ENCODE measurements at places on chromosomes 12 and 14.

GRCh38 chr12:124581307-124582107, 14.1 kb upstream of the NCOR2 start:
- DNase-seq = no peak

DNA sequence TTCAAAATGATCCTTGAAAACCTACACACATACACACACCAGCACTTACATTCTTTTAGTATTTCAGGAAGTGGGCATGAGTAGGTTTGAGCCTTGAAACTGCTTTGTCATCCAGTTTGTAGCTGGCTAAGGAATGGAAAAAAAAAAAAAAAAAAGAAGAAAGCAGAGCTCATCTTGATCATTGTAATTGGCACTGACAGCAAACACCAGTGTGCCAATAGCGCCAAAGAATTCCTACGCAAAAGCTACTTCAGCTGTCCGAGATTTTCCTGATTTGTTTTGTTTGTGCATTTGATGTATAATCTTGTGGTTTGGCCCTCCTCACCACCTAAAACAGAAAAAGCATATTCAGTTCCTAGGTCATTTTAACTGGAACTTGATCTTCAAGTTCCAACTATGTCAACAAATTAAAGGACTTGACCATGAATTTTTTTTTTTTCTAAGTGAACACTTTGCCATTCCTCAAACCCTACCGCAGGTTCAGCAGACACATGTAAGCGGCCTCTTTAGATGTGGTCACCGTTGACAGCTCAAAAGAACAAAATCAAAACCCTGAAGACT, 57.3 kb downstream of the FLRT2 start:
- DNase-seq = peak; percentile 91

- no peak for DNase-seq
Measured at GRCh38 chr14:52076334-52076733, 7.5 kb upstream of the NID2 start.

DNA sequence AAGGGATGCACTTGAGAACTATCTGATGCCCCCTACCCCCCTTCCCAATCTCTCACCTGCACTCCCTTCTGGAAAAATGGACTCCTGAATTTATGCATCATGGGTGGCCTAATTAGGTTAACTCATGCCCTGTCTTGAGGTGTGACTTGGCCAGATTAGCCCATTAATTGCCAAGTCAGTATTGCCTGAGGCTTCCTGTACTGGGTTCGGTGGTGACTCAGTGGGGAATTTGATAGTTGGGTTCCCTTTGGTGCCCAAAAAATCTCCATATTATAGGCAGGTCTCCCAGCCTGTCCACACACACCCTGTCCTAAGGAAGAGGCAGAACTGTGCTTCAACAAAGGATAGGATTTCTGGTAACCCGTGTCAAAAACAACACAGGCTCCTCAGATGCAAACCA, 146.1 kb downstream of the CHST11 start:
- DNase-seq = peak; percentile 31

- DNase-seq = peak; percentile 47
Measured at GRCh38 chr12:116674643-116675183, 63.2 kb downstream of the SPRING1 start.

- DNase-seq = no peak
Measured at GRCh38 chr12:958588-959123, 9.2 kb upstream of the RAD52 start.

GRCh38 chr14:100425429-100425827, 102.3 kb downstream of the SLC25A47 start:
- DNase-seq = no peak

GRCh38 chr12:16228067-16228466, 49.4 kb downstream of the SLC15A5 start:
- DNase-seq = no peak

DNA sequence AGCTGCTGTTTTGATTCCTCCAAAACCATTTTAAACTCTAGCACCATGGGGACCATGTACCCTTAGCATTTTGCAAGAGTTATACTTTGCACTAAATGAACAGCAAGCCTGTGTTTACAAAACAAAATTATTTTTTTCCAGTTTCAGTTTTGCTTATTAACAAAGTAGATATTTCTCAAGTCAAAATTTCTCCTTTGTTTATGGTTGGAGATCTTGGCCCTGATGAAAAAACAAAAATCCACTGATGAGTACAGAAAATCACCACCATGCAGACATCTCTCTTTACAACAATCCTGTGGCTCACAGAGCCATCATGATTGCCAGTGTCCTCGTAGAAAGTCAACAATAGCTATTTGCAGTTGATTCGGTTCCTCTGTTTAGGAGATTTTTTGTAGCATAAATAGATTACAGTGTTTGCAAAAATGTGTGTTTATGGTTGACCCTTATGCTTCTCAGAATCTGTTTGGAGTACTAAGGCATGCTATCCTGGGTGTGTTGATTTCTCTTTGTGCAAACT, 201.1 kb upstream of the NUDT4 start:
- DNase-seq = no peak

- DNase-seq = no peak
Measured at GRCh38 chr14:67428501-67429031, 16.6 kb upstream of the PLEK2 start.

DNA sequence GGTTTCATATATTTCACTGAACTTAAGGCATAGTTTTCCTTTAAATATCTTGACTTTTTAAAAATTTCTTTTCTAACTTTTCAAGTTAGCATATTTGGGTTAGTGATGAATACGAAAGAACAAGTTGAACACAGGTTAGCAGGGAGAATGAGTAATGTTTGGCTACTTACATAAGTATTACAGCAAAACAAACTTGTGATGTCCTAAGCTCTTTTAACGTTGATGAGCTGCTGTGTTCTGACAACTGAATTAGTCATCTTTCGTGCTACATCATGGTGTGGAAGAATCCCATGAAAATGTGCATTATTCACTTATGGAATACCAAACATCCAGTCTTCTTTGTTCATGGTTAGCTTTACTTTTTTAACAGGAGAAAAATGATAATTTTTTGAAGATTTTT, 36.3 kb upstream of the PDZRN4 start:
- DNase-seq = no peak

DNA sequence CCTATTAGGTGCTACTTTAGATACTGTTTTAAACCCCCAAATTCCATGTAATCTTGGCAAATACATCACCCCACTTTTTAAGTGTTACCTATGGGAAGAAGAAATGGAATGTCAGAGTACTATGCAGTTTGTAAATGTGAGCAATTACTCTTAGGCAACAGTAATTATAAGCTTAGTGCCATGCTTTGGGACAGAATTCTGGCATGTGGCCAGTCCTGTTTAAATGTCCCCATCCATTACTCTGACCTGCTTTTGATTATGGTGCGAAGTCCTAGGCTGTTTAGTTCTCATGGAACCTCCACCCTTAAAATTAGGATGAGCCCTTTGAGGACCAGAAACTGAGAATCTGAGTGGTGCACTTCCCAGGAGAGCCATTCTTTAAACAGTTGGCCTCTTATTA, 321.4 kb upstream of the RGS6 start:
- no peak for DNase-seq

GRCh38 chr12:69196302-69197288, 42.8 kb upstream of the CPSF6 start:
- peak; percentile 4 for DNase-seq

- DNase-seq = no peak
Measured at GRCh38 chr14:53148671-53149070, 4.5 kb downstream of the DDHD1 start.

- DNase-seq = peak; percentile 71
Measured at GRCh38 chr12:42332301-42333285, 6.6 kb downstream of the PPHLN1 start.

DNA sequence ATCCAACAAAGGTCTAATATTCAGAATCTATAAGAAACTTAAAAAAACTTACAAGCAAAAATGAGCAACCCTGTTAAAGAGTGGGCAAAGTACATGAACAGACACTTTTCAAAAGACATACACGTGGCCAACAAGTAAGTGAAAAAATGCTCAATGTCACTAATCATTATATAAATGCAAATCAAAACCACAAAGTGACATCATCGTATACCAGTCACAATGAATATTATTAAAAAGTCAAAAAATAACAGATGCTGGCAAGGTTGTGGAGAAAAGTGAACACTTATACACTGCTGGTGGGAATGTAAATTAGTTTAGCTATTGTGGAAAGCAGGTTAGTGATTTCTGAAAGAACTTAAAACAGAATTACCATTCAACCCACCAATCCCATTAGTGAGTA, 199.1 kb downstream of the SNAPC1 start:
- no peak for DNase-seq

- DNase-seq = no peak
Measured at GRCh38 chr12:67991158-67991557, 1.9 kb downstream of the IFNG-AS1 start.

DNA sequence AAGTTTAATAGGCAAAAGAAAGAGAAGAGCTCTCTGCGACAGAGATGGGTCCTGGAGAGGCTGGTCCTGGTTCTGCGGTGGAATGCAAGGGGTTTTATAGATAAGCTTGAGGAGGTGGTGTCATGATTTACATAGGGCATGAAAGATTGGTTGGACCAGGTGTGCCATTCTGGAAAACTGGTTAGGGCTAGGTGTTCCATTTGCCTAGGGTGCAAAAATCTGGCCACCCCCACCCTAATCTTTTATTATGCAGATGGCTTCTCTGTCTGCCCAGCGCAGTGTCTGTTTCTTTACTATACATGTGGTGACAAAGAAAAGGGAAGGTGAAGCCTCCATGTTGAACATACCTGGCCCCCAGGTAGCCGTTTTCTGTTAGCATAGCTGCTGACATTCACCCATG, 65.4 kb downstream of the ERC1 start:
- DNase-seq = no peak

DNA sequence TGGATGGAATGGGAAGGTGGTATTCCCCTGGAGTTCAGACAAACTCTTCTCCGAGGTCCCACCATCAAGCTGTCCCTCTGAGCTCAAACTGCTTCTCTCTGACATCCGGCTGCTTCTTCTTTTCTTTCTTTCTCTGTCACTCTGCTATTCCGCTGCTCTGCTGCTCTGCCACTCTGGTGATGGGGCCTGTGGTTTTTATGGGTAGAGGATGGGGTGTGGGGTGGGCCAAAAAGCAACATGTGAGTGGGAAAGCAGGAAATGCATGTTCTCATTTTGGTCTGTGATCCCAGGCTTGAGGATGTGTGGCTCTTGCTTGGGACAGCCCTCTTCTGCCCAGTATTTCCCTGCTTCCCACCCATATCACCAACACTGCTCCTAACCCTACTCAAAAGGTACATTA, 30.6 kb downstream of the CLECL1 start:
- DNase-seq = no peak

DNA sequence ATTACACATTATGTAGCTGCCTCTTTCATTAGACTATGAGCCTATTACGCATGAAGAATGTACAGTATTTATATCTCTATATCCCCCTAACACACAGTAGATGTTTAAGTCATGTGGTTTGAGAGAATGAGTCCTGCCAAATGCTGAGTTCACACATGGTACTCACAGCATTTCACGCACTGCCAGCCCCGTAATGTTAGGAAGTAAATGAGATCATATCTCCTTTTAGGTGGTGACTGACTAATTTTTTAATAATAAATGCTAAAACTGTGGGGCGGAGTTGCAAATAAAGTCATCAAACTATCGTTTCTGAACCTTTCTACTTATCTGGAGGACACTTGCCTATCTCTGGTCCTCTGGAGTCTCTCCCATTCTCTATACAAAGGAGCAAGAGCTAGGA, 343.8 kb downstream of the ADAMTS20 start:
- no peak for DNase-seq

DNA sequence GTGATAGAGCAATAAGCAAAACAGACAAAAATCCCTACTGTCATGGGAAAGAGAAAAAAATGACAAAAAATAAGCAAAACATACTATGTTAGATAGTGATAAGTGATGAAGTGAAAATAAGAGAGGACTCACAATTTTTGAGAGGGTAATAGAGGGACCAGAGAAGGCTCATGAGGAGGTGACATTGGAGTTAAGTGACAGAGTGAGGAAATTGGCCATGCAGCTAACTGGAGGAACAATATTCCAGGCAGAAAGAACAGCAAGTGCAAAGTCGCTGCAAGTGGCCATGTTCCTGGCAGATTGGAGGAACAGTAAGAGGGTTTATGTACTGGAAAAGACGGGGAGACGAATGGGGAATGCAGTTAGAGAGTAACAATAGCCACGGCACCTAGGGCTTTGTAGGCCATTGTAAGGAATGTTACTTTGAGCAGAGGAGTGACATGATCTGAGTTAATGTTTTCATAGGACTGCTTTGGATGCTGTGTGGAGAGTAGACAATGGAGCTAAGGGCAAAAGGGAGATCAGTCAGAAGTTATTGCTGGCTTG, 1.4 kb upstream of the SAV1 start:
- no peak for DNase-seq

DNA sequence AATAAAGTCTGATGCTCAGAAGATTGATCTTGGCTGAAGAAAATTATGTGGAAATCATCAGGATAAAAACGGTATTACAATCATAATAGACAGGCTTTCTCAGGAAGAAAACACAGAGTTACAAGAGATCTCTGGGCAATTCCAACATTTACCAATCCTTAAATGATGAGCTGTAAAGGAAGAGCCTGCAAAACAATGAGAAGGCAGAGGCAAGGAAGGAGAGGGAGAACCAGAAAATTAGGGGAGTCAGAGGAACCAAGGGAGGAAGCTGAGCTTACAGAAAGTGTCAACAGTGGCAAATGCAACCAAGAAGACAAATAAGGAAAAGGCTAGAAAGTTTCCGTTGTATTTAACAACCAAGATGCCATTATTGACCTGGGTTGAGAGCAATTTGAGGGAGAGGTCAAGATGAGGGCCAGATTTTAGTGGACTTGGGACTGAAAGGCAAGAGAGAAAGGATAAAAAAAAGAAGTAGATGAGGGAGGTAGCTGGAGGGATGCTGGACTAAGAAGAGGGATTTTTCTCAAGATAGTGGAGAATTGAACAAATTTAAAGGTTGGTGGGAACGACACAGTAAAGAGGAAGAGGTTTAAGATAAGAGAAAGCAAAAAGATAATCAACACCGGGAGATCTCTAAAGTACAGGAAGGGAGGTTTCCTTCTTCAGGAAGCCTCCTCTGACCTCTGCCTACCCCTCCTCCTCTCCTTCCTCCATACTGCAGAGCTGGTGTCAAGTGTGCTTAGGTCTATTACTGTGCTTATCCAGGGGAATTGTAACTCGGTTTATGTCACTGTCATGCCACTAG, 116.9 kb downstream of the DUSP6 start:
- DNase-seq = peak; percentile 20

DNA sequence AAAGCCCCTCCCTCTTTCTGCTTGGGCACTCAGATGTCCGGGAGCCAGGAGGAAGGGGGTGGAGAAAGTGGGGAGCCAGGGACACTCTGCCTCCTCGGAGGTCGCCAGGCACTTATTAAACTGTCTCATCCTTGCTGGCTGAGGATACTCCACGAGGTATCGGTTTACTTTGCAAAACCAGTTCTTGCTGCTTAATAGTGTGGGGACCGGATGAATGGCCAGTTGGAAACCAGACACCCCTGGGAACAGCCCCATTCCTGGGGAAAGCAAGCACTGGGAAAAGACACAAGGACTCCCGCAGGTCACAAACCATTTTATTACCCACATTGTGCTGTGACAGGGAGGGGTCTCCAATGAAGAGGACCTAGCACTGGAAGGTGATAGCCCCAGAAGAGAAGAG, 34.2 kb downstream of the CCDC88C start:
- no peak for DNase-seq

DNA sequence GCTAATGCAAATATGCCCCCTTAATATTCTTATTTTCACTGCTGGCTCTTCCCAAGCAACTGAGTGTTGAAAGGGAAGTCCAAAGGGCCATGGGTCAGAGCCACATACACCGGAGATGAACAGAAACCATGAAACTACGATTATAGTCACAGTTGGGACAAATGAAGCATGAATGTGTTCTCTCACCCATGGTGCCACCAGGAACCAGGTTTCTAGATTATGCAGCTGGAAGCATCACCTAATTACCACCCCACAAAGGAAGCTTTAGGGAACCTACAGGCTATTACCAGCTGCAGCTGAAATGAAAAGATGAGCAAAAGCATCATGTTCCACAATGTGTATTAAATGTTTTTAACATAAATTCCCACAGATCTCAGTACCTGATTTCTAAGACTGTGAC, 15.4 kb downstream of the TMTC1 start:
- DNase-seq = no peak
